Stomach (tissue), 19 donors: ENCODE measurements at places on chromosomes 12 and 14.

- DNase-seq, result peak; percentile 66
Measured at GRCh38 chr14:91392623-91393303, 24.9 kb downstream of the CCDC88C start.

GRCh38 chr14:90818715-90819114 lies 2.5 kb upstream of the TTC7B start:
- no peak for DNase-seq

DNA sequence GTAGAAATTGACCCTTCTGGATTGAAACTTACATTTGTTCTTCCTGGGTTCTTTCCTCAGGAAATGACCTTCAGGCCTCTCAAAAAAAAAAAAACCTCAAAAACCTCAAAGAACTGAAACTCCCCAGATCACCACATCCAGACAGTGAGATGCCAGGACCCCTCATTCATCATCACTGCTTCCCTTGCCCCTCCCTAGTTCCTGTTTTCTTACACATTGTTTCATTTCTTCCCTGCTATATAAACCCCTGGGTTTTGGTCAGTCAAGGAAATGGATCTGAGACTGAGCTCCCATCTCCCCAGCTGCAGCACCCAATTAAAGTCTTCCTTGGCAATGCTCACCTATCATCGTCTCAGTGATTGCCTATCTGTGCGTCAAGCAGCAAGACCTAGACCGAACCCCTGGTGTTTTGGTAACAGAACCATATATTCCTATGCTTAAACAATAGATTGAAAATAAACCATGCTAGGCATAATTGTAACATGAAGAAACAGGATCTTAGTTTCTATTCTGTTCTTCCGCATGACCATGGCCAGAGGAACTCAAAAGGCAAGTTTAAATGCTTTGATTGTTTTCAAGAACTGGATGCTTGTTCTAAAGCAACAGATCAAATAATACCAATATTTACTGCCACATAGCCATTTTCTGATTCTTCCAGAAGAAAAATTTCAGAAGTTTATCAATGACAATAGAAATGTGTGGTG lies 108.0 kb upstream of the MAX start:
- DNase-seq, result no peak

- peak; percentile 53 for DNase-seq
Measured at GRCh38 chr12:121575952-121576625, 4.7 kb downstream of the KDM2B start.

GRCh38 chr14:29166507-29166906 lies 399.9 kb downstream of the FOXG1 start:
- DNase-seq, result no peak

DNA sequence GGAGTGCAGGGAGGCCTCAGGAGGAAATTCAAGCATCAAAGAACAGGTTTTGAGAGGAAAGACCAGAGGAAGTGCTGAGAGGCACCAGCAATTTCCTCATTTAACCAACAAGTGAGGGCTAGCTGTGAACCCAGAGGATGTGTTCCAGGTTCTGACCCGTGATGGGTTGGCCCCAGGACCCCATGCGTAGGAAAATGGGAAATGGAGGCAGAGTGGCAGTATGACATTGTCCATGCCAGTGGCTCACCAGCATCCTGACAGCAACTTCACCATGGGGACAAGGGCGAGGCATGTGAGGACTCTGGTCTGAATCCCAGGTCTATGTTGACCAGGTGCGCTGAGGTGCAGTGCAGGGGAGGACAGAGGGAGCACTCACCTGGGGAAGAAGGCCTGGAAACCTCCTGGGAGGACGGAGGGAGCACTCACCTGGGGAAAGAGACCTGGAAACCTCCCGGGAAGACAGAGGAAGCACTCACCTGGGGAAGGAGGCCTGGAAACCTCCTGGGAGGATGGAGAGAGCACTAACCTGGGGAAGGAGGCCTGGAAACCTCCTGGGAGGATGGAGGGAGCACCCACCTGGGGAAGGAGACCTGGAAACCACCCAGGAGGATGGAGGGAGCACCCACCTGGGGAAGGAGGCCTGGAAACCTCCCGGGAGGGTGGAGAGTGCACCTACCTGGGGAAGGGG lies 6.7 kb upstream of the CACNA2D4 start:
- DNase-seq, result peak; percentile 1

GRCh38 chr12:89949457-89950195 lies 241.0 kb upstream of the ATP2B1 start:
- DNase-seq, result no peak

- no peak for DNase-seq
Measured at GRCh38 chr12:124073356-124074035, 100.5 kb downstream of the ZNF664 start.

DNA sequence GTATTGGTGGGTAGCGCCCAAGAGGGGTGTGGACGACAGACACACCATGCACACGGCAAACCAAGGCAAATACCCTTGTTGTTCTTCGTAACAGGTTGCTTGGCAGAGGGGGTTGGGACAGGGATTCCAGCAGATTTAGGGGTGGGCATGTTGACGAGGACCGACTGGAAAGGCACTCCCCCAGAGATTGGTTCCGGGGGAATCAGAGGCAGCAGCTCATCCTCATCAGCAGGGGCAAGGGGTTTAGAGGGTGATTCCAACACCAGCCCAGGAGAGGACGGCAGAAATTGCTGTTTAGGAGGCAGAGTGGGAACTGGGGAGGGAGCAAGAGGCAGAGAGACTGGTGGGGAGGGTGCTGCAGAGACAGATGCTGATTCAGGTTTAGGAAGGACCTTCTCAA lies 9.3 kb downstream of the NACA start:
- no peak for DNase-seq

- peak; percentile 12 for DNase-seq
Measured at GRCh38 chr12:65667932-65668331, 156.4 kb upstream of the HMGA2 start.

GRCh38 chr14:105088812-105089745 lies 23.8 kb upstream of the GPR132 start:
- DNase-seq, result peak; percentile 47

DNA sequence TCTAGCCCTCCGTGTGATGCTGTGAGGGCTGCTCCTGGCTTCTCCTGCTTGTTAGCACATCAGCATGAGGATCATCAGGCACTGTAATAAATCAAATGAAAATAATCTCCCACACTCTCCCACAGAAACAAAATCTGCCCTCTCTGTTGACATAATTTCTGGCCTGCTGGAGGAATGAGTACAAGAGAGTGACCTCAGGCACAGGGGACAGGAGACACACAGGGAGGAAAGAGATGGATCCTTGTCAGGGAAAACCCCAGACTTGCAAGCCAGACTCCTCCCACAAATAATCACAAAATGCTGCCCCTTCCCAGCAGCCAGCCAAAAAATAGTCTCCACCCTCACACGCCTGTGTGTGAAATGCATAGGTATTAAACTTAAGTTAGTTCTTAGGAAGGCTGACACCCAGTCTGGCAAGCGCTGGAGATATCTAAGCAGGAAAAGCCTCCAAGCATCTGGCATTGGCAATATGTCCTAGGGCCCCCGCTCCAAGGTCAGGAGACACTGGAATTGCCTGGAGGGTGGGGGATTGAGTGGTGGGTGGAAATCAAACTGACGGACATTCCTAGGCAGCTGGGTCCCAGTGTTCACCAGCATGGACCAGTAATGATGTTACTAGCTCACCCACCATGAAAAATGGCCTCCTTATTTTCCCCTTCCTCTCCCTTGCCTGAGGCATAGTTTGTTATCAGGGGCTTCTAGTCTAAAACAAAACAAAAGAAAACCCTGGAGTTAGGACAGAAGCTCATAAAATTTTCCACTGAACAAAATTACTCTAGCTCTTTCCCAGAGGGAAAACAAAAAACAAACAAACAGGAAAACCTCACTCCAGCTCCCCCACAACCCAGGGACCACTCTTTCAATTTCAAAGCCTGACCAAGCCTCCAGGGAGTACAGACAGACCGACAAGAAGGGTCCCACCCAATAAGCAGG lies 22.0 kb downstream of the SMUG1 start:
- DNase-seq, result peak; percentile 64

DNA sequence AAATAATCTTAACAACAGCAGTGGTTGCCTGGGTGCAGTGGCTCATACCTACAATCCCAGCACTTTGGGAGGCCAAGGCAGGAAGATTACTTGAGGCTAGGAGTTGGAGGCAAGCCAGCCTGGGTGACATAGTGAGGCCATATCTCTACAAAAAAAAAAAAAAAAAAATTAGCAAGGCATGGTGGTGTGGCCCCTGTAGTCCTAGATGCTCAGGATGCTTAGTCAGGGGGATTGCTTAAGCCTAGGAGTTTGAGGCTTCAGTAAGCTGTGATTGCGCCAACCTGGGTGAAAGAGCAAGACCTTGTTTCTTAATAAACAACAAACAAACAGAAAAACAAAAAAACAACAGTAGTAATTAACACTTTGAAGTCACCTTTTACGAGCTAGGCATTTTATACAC lies 642 bp upstream of the ACSM4 start:
- no peak for DNase-seq

DNA sequence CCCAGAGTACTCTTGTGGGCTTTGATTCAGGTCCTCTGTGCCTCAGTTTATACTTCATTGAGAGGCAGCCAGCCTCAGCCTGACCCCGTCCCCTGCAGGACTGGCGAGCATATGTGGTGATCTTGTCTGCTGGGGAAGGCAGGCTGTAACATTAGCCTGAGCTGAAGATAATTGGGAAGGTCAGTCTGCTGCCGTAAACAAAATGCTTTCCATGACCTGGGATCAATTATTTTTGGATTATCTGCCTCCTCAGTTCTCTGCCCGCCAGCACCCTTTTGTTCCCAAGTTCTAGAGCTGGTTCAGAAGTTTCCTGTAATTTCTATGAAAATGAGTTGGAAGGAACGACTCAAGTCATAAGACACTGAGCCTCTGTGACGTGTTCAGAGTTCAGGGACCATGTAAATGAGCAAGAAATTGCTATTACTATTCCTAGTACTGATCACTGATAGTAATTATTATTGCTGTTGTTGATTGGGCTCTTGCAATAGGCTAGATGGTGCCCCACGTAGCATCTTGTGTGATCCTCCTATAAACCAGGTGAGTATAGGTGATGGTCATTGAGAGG lies 4.5 kb downstream of the ORAI1 start:
- DNase-seq, result no peak

- DNase-seq, result peak; percentile 47
Measured at GRCh38 chr14:75430526-75430925, 2.7 kb downstream of the JDP2 start.

DNA sequence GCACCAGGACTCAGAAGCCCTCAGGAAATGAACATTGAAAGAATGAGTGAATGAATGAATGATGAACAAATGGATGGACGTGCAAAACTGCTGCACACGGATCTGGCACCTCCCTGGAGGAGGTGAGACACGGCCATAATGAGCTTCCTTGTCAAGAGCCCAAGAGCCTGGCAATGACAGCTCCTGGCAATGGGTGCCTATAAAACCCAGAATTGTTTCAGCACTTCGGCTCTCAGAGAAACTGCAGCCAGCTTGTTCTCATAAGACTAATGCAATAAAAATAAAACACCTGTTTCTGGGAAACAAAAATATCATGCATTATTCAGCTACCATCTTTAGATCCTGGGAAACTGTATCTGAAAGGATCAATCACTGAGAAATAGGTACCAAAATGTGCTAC lies 200.5 kb upstream of the SFSWAP start:
- no peak for DNase-seq

GRCh38 chr12:242496-242895 lies 20.1 kb downstream of the SLC6A13 start:
- no peak for DNase-seq

DNA sequence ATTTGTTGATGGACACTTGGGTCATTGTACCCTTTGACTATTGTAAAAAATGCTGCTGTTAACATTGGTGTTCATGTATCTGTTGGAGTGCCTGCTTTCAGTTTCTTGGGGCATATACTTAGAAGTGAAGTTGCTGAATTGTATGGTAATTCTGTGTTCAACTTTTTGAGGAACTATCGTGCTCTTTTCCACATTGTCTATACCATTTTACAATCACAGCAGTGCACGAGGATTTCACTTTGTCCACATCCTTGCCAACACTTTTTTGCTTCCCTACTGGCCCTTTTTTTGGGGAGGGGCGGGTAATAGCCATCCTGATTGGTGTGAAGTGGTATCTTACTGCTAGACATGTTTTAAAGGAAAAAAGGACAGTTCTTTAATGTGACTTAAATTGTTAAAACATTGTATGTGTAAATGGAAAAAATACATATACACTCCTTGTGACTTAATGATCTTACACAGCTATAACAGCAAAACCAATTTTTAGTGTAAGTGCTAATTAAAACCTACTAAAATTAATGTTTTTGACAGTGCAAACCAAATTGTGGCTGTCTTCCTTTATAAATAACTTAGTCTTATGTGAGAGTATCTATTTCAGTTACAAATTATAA lies 52.7 kb downstream of the WNK1 start:
- no peak for DNase-seq

GRCh38 chr14:77883847-77884238 lies 83.9 kb downstream of the ADCK1 start:
- no peak for DNase-seq

DNA sequence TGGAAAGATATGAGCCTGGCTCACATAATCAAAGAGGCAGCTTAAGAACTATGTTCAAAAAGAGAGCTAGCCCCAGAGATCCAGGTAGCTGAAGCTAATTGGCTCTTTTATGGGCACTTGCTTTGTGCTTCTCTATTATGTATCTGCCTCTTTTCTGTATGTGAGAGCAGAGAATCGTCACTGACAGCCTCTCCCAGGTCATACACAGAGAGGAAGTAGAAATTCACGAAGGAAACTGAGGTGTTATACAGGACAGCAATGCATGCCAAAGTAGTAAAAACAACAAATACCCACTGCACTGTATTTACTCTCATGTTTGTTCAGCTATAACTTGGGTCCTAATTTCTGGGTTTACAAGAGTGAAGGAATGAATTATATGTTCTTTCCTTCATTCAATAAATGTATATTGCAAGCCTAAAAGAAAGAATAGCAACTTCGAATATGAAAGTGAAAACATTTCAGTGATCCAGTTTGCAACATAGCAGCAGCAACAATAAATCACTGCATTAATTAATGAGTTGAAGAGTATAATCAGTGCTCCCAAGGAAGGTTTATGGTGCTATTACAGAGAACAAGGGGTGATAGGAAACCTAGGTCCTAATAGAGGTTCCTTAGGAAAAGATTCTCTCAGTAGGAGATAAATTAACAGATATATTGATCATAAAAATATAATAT lies 47.1 kb upstream of the ATXN7L3B start:
- no peak for DNase-seq

DNA sequence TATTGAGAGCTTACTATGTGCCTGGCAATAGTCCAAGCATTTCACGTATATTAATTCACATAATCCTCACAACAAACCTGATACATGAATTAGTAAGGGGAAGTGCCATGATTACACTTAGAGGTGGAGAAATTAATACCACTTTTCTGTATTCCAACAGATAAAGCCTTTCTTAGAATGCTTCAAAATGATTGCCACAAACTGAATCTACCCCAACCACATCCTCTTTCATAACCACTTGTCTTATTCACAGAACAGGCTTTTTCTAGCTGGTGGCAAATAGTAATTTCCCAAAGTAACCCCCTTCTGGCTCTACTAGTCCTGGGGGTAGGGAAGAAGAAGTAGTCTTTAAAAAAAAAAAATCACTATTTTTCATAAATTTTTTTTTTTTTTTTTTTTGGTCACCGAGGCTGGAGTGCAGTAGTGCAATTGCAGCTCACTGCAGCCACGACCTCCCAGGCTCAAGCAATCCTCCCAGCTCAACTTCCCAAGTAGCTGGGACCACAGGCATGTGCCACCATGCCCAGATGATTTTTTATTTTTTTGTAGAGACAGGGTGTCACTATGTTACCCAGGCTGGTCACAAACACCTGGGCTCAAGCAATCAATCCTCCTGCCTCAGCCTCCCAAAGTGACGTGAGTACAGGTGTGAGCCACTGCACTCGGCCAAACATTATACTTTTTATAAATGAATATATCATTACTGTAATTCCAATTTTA lies 59.0 kb upstream of the ARID2 start:
- DNase-seq, result peak; percentile 29

- no peak for DNase-seq
Measured at GRCh38 chr12:91044586-91044985, 13.2 kb downstream of the KERA start.
